ENCODE measurements at places on chromosomes 6 and 20. TPM values are rescaled to one million over a fixed set of nuclear protein-coding genes. Genes with fewer than 3 reads are reported as not detected.

DNA sequence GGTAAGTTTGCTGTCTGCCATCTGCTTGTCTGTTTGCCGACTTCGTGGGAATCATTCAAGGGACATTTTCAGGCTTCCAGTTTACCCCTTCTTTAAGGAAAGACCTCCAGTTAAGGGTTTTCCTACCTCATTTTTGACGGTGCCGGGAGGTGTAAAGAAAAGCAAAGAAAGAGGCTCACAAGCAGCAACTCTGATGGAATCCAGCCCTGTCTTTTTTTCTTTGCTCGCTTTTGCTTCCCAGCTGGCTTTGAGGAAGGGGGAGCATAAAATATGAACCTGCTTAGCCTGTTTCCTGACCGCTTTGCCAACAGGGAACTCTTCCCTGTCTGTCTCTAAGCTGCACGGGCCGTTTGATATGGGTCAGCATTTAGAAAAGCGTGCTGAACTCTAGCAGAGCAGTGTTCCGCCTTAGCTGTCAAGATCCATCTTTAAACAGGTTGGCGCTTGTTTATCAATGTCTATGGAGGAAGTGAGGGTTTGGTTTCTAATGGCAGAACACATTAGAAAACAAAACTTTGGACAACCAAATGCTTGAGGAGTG, 13.8 kb downstream of the SYTL3 start:
- DNase-seq = peak; percentile 75

GRCh38 chr6:108421366-108421765, 126.5 kb downstream of the AFG1L start:
- no peak for DNase-seq

ABHD16B gene
- not detected for total RNA-seq

DNA sequence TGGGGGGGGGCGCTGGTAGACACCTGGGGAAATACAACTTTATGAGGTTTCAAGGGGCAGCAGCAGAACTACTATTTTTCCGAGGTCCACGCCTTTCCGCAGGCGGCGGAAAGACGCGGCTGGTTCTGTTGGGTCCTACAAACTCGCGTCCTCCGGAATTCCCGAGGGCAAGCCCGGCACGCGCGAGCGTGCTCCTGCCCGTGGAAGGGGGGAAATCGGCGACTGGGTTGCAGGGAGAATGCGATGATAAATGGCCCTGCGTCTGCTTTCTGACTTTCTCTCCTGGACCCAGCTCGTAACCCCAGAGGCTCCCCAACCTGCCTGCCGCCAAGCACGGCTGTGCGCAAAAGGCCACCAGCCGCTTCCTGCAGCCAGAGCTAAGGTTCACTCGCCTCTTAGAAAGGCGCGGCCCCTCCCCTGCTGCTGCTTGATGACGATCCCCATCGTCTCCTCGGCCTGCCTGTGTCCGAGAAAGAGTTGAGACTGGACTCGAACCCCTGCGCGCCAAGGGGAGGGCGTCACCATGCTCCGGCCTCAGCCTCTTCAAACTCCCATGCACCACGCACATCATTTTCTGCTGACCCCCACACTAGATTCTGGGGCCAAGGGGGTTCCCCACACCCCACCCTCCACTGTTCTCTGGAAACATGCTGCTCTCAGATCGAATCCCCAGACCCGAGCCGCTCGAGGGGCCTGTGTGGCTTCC, 6.7 kb downstream of the FOXA2 start:
- DNase-seq = no peak

- no peak for DNase-seq
Observed at GRCh38 chr20:58303547-58303946, 6.0 kb upstream of the RAB22A start.

DNA sequence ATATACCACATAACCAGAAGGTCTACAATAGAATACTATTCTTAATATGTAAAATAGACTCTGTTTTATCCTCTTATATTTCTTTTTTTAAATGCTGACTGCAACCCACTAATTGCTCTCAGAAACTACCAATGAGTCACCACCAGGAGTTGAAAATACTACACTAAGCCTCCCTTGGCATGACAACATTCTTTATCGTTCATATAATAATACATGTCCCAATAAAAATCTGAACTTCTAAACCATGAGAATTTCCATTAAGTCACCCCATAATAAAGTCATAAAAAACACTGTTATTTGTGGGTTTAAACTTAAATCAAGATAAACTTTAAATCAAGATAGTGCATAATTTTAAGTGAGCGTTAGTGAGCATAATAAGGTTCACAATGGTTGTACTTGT, 4.2 kb downstream of the HACE1 start:
- DNase-seq = peak; percentile 23

Measured in bronchial epithelial cell (primary cell).